ENCODE measurements at places on chromosomes 7 and 10. TPM values are rescaled to one million over a fixed set of nuclear protein-coding genes. Genes with fewer than 3 reads are reported as not detected.

DNA sequence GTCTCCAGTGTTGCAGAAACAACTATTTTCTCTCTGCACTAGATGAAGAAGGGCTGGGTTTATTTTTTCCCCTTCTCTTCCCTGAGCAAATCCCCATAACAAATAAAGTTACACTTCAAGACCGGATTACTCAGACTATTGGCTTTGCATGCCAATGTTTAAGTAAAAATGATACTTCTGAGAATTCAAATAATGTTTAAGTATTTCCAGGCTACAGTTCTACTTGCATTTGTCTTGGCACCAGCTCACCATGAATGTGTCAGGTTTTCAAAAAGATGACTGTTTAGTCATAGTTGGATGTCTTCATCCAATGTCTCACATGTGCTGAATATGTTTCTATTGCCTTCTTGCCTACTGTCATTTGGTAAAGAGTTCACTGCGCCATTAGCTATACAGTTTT, 912.6 kb downstream of the GATA3 start:
- no peak for DNase-seq

DNA sequence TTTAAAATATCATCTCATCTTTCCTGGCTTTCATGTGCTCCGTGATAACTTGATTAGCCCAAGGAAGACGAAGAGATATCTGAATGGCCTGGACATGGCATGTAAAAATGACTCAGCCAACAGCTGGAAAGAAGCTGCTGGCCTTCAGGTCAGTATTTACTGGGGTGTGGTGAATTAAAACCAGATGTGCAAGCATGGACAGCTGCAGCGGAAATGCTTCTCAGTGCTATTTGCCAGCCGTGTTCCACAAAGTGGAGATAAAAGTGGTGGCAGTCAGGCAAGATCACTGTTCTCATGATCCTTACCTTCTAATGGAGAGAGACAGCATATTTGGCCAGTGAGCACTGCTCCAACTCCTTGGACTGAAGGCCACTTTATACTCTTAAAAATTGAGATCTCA, 203.1 kb upstream of the VSTM2A start:
- peak; percentile 82 for DNase-seq

GRCh38 chr7:67496589-67496988, 500.0 kb downstream of the TYW1 start:
- DNase-seq, result no peak

- DNase-seq, result no peak
Observed at GRCh38 chr10:122740640-122741039, 41.0 kb upstream of the C10orf120 start.

DNA sequence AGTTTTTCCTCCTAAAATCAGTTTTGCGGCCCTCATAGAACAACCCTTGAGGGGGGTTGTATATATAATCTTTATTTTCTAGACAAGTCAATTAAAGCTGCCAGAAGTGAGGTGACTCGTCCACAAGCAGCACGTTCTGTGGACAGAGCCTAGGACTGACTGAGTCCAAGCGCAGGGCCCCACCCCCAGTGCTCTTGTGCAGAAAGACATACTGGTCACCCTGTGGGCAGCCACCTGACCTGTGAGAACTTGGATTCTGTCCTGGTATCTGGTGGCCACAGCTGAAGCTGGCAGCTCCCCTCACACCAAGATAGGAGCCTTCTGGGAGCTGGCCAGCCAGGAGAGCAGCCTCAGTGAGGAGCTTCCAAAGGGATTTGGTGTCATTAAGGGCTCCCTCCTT, 89.3 kb downstream of the GRK5 start:
- DNase-seq, result no peak

DNA sequence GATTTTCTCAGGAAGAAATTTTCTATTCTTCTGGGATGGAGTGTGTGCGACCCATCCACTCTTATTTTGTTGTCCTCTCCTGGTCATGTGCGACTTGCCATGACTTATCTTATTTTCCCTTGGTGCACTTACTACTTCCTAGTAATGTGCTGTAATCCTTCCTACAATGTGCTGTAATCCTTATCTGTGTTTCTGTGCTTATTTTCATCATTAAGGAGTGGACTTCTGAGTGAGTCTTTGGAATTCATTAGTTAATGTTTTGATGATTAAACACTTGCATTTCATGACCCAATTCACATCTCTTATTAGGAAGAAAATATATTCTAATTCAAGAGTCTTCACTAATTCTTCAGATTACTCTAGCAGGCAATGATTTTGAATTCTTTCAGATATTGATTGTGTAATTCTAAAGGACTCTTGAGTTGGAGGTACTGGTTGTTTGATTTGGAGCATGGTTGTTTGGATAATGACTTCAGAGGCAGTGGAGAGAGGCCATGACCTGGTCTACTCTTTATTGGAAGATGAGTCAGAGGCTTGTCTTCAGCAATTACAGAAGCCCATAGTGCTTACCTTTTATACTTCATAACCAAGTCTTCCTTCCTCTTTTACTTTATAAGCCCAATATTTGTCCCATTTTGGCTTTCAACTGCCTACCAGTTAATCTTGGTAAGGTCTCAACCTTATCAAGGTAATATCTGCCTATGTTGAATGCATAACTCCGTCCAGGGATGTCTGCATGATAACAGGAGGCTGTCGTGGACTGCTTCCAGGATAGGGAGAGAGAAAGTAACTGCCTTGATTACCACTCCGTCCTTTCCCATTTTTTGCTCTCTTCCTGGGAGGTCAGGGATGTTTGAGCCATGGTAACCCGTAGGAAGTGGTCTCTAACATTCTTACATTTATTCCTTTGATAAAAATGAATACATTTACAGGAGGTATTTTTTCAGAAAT, 278.3 kb upstream of the SP8 start:
- DNase-seq, result no peak

- peak; percentile 92 for DNase-seq
Observed at GRCh38 chr10:79274279-79275104, 72.8 kb upstream of the PPIF start.

DNA sequence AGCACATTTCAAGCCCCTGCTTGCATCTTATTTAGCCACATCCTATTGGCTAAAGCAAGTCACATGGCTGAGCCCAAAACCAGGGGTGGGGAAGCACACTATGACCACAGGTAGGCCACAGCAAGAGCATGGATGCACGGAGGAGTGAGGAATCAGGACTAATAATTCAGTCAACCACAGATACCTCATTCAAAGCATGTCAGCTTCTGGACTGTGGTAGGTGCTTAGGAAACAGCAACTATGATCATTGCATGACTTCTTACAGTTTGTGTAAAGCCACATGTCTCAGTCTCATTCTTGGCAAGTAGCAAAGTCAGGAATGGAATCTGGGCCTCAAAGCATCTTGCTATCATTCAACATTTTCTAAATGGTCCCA, 79.0 kb upstream of the EMX2 start:
- no peak for DNase-seq

DNA sequence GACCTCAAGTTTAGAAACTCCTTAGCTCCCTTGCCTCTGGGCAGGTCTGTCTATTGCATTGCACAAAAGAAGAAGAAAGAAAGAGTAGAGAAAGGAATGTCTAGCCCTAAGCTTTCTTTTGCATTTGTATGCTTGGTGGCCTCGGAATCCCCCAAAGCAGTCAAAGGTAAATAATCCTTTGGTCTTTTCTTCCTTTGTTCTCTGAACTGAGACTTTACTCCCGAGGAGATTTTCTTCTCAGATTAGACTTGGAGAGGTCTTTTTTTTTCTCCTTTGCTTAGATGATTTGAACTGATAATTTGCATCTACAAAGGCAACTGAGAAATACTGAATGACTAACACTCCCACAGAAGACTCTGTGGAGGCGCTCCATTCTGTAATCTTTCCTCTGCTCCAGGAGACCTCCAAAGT, 93.2 kb downstream of the AKR1D1 start:
- no peak for DNase-seq

DNA sequence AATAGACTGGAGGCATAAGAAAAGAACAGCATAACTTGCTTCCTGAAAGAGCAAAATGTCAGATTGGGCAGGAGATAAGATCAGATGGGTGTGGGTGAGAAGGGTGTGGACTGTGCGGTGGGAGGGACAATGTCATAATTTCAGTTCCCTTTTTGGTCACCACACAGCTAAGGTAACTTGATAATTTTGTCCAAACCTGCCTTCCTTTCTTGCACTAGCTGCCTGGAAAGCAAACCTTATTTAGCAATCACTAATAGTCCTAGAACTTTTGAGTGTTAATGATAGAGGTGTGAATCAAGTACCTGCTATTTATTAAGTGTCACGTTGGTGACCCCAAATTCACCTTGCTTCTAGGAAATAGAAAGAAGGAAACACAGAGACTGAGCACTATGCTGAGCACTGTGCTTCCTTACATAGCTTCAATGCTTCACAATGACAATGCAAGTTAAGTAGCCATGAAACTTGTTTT, 72.4 kb upstream of the SP4 start:
- no peak for DNase-seq

GRCh38 chr7:67598469-67598868, 601.8 kb downstream of the TYW1 start:
- DNase-seq, result no peak

GRCh38 chr10:32317795-32318357, 29.1 kb downstream of the EPC1 start:
- DNase-seq, result no peak

GRCh38 chr7:158803367-158803969, 25.8 kb downstream of the ESYT2 start:
- no peak for DNase-seq

- peak; percentile 33 for DNase-seq
Observed at GRCh38 chr7:149598721-149599308, 101.2 kb upstream of the ZNF746 start.

GRCh38 chr7:19098510-19098909, 18.9 kb downstream of the TWIST1 start:
- no peak for DNase-seq

- no peak for DNase-seq
Observed at GRCh38 chr7:108869070-108869469, 299.4 kb downstream of the DNAJB9 start.

DNA sequence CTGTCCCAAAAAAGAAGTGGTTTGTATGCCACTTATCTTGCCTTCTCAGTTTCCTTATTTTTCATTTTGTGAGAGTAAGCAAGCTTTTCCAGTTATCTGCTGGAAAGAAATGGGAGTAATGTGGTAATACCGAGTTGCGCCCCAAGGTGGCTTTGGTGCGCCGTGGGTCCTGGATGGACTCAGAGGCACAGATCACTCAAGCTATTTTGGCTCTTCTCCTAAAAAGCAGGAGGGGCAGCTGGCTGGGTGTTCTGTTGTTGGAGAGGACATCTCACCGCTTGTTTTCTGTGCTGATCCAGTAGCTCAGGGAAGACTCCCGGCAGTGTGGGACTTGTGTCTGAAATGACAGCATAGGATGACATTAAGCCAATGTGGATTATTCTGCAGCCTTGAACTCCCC, 16.4 kb downstream of the PRKRIP1 start:
- DNase-seq, result peak; percentile 30

GRCh38 chr7:101465576-101466196, 103.0 kb downstream of the COL26A1 start:
- no peak for DNase-seq

- no peak for DNase-seq
Observed at GRCh38 chr10:122551450-122551849, 9.1 kb upstream of the DMBT1 start.

GRCh38 chr7:64795176-64795575, 948 bp downstream of the ZNF138 start:
- DNase-seq, result no peak

DNA sequence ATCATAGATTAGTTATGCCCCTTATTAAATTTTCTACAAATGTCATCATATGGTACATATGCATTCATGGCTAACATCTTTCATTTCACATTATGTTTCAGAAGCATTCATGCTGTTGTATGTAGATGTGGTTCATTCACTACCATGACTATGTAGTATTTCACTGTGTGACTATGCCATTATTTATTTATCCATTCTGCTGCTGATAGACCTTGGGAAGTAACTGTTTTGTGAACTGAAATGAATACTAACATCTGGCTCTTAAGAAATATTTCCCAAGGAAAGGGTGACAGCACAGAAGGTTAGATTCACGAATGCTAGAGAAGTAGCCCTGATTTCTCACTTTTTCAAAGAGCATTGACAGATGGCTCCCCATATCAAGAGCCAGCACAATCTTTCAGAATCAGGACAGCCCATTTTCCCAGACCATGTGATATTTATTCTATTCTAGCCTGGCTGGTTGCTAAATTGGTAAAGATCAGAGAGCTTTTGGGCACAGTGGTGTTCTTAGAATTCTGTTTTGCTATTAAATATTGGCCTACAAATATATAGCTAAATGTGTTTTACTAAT, 157.4 kb downstream of the DYNC1I1 start:
- DNase-seq, result no peak

DNA sequence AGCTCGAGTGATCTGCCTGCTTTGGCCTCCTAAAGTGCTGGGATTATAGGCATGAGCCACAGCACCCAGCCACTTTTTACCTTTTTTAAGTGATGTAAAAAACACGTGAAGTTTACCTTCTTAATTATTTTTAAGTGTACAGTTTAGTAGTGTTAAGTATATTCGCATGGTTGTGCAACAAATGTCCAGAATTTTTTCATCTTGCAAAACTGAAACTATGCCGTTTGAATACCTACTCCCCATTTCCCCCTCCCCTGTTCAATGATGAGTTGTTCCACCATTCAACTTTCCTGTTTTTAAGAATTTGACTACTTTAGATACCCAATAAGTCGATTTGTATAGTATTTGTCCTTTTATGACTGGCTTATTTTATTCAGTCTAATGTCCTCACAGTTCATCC, 10.9 kb downstream of the NRBF2 start:
- no peak for DNase-seq

DNA sequence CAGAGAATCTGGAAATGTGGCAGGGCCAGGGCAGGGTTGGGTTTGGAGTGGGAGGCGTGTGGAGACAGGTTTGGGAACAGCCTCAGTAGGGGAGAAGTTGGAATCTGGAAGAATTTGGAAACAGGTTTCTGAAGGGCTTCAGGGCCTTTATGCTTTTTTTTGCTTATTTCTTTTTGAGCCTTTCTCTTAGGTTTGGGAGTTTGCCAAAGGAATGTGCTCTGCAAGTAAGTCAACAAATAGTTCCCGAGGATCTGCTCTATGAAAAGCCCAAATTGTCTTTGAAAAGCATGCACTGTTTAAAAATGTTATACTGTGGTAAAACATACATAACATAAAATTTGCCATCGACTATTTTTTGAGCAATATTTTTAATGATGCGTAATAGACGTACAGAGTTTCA, 86.7 kb upstream of the ADRB1 start:
- peak; percentile 85 for DNase-seq

DNA sequence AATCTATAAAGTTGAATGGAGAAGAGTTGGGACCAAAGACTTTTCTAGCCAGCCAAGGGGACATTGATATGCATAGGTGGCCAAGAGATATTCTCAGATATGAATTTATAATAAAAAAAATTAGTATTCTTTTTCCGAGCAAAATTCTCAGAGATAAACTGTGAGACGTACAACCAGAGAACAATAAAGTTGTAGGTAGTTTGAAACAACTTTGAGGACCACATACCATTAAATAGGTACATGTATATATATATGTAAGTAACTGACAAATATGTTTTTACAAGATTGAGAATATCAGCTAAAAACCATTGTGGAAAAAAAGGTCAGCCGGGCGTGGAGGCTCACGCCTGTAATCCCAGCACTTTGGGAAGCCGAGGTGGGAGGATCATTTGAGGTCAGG, 56.5 kb downstream of the EXOC4 start:
- no peak for DNase-seq

Gene LIPJ
- under 0.01 TPM for total RNA-seq

Gene LRRC61
- 6.8 TPM for total RNA-seq

Gene SORCS1
- total RNA-seq, result not detected

Gene ADAMTS14
- total RNA-seq, result 1.6 TPM

Gene CYP26C1
- total RNA-seq, result not detected

Gene CPED1
- total RNA-seq, result 95.9 TPM

All from fibroblast of villous mesenchyme (primary cell).